Activated gamma-delta T cell treated with anti-CD3 and anti-CD28 coated beads, Interleukin-2, amount 50 U/mL, for 16 hours (primary cell): ENCODE measurements at places on chromosomes 4 and X.

GRCh38 chr4:151887816-151888180, 127.0 kb upstream of the GATB start:
- no peak for DNase-seq

DNA sequence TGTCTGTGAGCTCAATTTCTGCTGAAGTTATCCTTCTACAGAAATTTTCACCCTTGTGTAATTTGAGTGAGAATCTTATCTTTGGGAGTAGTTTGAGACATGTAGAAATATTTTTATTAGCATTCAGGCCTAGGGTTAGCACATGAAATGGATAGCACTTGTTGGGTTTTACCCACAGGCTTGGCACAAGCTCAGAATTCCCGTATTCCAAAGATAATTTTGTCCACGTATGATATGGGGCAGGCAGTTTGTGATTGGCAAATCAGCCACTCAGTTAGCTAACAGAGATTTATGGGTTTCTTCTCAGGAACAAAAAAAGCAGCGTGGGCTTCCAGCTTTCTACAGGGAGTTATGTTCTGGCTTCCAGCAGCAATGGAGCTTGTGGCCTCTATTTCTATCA, 117.9 kb upstream of the DCAF8L1 start:
- DNase-seq: no peak

DNA sequence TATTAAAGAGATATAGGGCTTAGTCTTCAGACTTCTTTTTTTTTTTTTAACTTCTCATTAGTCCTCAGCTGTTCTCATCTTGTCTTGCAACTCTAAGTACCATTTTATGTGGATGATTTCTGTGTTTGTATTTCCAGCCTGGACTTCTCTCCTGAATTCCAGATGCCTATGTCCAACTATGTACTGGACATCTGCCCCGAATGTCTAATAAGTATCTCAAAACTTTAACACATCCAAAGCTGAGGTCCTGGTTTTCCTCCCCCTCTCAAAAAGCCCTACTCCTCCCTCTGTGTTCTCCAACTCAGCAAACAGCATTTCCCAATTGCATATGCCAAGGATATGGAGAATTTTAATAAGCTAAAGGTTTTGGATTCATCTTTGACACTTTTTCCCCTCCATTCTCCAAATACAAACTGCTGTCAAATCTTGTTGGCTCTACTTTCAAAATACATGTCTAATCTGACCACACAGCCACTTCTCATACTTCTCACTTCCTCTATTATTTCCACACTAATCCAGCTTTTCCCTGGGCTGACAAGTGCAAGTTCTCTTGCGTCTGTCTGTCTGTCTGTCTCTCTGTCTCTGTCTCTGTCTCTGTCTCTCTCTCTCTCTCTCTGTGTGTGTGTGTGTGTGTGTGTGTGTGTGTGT, 79.8 kb downstream of the CLCN5 start:
- no peak for DNase-seq

- no peak for DNase-seq
Observed at GRCh38 chr4:37365888-37366287, 121.3 kb downstream of the NWD2 start.

DNA sequence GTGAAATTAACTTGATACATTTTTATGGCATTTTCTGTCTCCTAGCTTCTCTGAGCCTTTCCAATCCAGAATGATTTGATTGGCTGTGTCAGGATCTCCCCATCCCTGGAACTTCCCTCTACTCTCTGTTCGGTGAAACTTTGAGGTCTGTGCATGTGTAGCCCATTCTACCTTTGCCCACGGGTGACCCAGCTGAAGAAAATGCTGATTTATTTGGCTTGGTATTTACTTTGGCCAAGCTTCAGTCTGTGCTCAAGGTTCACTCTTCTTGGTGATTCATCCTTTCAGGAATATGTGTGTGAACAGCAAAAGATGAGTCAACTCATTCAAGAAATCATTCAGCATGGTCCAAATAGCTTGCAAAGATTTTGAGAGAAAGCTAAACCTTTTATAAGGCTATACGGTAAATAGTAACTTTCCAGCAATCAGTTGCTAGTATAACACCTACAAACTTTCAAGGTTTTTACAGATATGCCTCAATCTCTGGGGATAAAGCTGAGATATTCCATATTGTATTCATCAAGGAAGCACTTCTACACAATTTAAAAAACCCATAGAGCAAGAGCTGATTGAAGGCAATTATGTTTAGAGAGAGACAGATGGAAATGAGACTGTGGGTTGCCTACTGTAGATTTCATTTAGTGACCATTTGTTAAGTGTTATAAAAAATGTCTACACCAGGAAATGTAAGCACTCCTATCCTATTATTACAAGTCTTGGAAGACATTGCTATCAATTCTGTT, 233.9 kb upstream of the CXXC4 start:
- no peak for DNase-seq

DNA sequence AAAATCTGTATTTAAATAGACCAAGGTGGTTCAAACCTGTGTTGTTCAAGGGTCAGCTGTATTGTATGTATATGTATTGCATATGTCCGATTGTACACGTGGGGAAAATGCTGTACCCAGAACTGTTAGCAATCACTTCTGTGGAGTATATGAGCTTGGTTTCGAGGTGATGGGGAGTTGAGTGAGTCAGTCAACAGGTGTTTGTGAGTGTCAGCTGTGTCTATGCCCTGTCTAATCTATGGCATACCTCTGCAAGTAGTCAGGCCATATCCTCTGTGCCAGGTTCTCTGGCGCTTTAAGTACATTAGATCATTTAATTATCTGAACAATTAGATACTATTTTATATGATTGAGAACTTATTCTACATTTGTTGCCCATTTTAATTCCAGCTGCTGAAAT, 7.4 kb downstream of the ZRSR2 start:
- DNase-seq: no peak

- DNase-seq: no peak
Observed at GRCh38 chr4:138919094-138919936, 96.3 kb upstream of the NOCT start.

DNA sequence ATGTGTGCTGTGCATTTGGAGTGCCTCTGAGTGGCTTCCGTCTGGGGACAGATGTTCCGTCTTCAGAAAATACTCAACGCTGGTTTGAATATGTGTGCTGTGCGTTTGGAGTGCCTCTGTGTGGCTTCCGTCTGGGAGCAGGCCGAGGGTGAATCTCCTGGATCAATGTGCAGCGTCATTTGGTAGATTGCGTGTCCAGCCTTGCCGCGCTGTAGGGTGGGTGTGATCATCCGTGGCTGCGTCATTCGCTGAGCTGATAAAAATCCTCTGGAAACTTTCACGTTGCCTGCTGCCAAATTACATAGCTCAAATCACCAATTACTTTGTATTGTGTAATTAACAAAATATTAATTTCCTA, 12.1 kb downstream of the UVSSA start:
- DNase-seq: no peak

- DNase-seq: no peak
Observed at GRCh38 chr4:182756161-182756690, 161.0 kb downstream of the DCTD start.

DNA sequence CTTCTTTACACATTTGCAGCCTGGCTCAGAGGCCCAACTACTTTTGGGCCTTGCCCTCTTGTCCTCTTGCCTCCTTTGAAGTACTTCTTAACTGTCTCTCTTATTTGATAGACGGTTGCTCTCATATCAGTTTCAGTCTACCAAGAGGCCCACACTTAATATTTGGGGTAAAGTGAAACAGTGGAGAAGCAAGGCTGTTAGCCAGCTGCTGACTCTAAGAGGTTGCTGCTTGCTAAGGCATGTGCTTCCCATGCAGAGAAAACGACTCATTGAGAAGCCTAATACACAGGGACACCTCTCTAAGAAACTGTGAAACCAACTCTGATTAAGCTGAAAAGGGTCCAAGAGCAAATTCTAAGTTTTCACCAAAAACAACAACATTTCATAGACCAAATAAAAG, 94.6 kb downstream of the PPP3CA start:
- DNase-seq: no peak

DNA sequence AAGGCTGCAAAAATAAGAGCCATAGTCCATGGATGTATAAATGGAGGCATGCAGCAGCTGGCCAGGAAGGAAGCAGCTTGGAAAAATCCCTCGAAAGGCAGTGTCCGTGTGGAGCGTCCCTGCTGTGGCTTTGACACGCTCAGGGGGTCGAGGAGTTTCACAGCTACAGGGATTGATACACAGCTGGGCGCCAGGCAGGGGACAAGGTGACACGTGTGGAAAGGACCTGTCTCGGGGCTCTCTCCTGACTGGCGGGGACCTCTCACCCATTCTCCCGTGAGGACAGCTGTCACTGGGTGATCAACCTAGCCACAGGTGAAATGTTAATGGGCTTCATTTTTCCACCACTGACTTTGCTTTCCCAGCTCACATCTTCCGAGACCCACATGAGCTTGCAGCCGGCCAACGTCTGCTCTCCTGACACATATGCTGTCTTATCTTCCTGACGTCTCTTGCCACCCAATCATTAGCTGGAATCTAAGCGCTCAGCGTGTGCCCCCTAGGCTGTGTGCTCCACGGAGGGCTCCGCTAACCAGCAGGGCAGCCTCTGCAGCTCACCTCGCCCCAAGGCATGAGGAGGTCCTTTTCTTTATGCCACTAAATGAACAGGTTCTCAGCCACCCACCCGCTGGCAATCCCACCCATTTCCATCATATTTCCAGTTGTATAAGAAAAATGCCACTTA, 89.4 kb upstream of the AFAP1 start:
- no peak for DNase-seq

DNA sequence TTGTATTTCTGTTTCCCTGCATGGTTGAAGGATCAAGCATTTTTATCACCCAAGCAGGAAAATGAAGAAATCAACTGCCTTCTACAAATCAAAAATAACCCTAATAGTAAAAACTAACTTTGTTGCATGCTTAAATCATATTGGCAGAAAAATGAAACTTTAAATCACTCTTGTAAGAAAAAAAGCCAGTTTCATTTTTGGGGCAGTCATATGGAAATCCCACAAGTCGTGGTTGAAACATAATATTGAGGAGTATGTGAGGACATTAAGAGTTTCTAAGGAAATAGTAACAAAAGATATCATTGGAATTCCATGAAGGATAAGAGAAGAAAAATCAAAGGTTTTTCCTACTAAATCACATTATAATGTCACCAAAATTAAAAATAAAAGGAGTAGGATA, 8.4 kb downstream of the TEC start:
- no peak for DNase-seq

DNA sequence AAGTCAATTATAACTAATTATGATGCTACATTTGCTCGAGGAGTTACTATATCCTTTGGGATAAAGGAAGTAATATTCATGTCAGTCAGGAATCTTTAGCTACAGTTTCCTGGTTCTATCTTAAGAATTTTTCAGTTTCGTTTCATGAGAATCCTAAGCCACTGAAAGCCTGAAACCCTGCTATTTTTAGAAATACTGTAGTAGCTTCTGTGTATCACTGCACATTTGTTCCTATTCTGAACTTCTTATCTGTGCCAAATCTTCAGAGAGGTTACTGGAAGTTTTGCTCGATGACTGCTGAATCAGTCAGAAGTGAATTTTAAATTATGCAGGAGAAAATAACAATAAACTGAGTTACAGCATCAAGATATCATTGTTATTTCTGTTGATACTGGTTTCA, 249.2 kb downstream of the TENM3 start:
- DNase-seq: no peak

DNA sequence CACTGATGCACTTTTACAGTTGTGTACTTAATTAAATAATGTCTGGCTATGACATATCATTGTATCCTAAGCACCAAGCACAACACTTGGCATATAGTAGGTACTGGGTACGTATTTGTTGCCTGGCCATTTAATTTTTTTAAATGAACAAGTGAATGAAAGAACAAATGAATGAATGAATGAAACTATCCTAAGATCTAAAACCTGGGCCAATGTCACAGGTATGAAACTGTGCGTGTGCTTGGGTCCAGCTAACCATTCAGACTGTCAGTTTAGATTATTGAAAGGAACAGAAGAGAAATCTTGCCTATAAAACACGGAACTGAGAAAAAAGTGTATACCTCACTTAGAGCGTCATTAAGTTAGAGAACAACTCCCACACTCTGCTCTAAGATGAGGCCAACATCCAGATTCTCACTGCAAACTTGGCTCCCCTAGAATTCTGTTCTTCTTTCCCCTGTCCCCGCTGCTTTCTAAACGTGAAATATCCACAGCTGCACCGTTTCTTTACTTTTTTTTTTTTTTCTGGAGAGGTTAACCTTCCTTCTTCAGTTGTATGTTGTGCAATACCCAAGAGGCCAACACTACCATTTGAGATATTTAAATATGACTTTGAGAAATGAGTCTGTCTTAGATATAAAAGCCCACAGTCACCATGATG, 17.3 kb upstream of the SEL1L3 start:
- DNase-seq: no peak

GRCh38 chrX:78517124-78517523, 142.0 kb downstream of the RTL3 start:
- peak; percentile 25 for DNase-seq

GRCh38 chrX:49978176-49978575, 55.8 kb downstream of the CLCN5 start:
- no peak for DNase-seq

- no peak for DNase-seq
Observed at GRCh38 chr4:6264225-6264540, 5.5 kb upstream of the WFS1 start.

- no peak for DNase-seq
Observed at GRCh38 chr4:175674219-175674618, 137.8 kb downstream of the GPM6A start.

GRCh38 chr4:147617173-147617840, at the start of gene TMEM184C:
Gene TMEM184C (plus strand): TSS chr4:147617397. CDS start chr4:147617957, 560 bp downstream.
- peak; percentile 98 for DNase-seq

DNA sequence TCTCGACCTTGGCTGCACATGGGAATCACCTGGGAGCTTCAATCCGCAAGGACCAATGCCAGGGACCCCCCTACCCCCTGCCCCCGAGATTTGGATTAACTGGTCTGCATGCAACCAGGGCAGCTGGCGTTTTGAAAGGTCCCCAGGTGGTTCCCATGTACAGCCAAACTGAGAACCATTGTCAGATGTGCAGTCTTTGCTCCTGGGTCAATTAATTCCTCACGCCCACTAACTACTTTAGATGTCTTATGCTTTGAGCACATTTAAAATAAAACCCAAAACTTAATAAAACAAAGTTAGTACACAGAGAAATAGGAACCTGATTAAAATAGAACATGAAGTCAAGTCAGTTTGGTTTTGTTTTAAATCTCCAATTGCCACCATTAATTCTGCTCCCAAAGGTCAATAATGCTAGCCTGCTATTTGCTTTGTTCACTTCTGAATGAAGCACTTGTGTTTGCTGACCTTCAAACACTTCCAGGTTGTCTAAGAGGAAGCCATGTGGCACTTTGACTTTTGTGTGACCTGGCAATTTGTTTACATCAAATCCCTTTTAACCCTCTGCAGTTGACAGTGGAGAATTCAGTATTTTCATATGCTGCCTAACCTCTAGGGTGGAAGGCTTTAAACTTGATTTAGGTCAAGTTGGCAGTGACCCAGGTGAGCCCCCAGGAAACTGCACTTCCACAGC, 27.2 kb upstream of the TMSB4X start:
- DNase-seq: no peak

- no peak for DNase-seq
Observed at GRCh38 chrX:65601126-65601525, 66.3 kb upstream of the MSN start.

- DNase-seq: no peak
Observed at GRCh38 chr4:141130947-141131605, 2.2 kb downstream of the RNF150 start.
